ENCODE measurements at places on chromosomes 11 and 22.

- no peak for DNase-seq
Measured at GRCh38 chr22:17910561-17911311, 113.6 kb downstream of the MICAL3 start.

GRCh38 chr11:58927393-58928106, 11.7 kb upstream of the GLYATL1 start:
- no peak for DNase-seq

GRCh38 chr22:20283674-20284066, 15.6 kb upstream of the RTN4R start:
- DNase-seq = no peak

DNA sequence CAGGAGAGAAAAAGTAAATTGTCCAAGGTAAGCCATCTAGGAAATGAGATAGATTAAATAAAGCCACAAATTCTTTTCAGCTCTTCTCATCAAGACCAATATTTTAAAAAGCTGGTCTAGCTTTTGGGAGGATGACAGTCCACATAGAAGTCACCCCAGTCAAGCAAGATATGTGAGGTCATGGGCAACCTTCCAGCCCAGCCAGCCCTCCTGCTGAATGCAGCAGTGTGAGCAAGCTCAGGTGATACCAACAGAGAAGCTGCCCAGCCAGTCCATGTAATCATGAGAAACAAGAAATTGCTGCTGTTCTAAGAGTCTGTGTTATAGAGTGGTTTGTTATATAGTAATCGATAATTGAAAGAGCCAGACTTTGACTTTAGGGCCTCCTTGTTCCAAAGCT, 28.7 kb downstream of the KCNE3 start:
- no peak for DNase-seq

DNA sequence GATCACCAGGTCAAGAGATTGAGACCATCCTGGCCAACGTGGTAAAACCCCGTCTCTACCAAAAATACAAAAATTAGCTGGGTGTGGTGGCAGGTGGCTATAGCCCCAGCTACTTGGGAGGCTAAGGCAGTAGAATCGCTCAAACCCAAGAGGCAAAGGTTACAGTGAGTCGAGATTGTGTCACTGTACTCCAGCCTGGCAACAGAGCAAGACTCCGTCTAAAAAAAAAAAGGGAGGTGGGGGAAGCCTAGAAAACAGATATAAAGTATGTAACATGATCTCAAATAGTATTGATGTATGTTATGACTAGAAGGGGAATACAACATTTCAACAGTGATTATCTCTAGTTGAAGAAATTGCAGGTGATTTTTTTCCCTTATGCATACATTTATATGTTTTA, 61.4 kb downstream of the SLC1A2 start:
- no peak for DNase-seq

DNA sequence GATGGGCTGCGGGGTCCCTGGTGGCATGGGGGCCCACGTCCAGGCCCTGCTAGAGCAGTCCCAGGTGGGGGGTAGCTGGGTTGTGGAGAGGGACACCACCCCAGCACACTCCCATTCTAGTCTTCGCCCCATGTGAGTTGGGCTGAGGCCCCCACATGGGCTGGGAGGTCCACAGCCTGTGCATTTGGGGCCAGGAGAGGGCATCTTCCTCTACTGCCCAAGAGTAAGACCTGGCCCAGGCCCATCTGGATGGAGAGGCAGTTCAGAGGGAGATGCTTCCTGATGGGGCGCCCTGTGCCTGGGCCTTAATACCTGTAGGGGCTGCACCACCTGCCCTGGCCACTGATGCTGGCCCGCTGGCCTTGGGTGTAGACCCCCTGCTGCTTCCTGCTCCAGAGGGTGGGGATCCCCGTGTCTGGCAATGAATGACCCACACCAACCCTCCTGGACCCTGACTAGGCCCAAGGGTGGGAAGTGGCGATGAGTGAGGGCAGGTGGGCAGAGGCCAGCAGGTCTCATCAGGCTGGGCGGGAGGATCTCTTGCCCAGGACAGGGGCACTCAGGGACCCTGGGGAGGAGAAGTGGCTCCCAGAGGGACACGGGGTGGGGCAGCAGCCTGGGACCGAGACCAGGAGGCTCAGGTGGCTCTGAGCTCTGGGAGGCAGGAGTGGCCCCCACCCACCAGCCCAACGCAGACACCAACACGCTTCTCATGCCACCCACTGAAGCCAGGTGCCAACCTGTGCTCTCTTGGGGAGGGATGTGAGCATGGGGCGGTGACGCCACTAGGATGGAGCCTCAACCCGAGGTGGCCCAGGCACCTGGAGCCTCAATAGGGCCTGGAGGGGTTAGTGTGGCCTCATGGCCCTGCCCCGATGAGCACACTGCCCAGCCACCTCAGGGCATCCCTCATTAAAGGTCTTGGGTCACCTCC, 17.4 kb upstream of the GNB1L start:
- DNase-seq = no peak

DNA sequence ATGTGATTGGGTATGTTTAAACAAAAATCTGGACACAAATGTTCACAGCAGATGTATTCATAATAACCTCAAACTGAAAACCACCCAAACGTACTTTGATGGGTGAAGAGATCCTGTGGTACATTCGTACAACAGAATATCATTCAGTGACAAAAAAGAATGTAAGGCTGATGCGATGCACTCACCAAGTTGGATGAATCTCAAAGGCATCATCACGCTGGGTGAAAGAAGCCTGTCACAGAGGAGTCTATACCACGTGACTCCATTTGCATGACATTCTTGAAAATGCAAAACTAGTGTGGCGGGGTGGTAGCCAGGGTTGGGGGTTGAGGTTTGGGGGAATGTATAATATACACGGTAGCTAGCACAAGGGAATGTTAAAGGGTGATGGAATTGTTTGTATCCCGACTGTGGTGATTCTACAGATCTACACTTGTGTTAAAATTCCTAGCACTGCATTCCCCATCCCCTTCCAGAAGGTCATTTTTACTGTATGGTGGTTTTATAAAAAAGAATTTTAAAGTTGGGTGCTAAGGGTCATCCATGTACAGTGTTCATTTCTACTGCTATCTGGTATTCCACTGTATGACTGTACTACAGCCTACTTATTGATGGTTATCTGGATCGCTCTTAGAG, 35.0 kb upstream of the SLC25A1 start:
- no peak for DNase-seq

- no peak for DNase-seq
Measured at GRCh38 chr11:71200761-71201160, 51.6 kb downstream of the SHANK2 start.

- DNase-seq = no peak
Measured at GRCh38 chr11:122190768-122191167, 74.8 kb upstream of the BLID start.

- no peak for DNase-seq
Measured at GRCh38 chr11:115188898-115189278, 315.3 kb downstream of the CADM1 start.

DNA sequence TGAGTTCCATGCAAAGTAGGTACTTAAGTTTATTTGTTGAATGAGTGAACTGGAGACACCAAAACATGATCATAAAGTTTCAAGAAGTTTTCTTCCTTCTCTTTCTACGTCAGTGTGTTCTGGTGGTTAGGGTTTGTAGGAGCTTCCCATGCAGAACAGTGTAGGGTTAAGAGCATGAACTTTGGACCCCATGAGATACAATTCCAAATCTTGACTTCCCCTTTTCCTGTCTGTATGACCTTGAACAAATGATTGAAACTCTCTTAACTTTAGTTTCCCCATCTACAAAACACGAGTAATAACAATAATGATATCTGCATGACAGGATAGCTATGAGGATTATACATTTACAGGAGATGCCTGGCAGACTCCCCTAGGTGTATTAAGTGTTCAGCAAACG, 41.0 kb upstream of the TENM4 start:
- DNase-seq = no peak

GRCh38 chr11:80519596-80520506, 1079.0 kb upstream of the TENM4 start:
- DNase-seq = no peak

- DNase-seq = no peak
Measured at GRCh38 chr22:43011079-43011478, 3.9 kb downstream of the PACSIN2 start.

GRCh38 chr11:27012234-27012921, 18.5 kb downstream of the FIBIN start:
- DNase-seq = no peak

DNA sequence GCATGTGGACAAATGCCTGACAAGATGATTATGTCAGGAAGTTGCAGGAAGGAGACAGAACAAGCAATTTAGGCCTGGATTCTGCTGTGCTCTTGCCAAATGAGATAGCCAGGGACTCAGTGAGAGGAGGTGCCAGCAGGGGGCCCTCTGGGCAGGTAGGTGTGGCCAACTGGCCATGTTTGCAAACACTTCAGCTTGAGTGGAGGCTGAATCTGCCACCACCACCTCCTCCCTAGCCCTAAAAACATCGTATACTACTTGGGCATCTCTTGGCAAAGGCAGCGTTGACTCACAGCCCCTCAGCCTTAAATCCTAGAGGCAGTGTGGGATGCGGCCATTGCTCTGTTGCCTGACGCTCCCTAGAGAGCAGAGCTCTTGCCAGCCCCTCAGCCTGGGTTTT, 95.1 kb upstream of the PLET1 start:
- DNase-seq = no peak

- DNase-seq = no peak
Measured at GRCh38 chr11:70928854-70929598, 323.4 kb downstream of the SHANK2 start.

- no peak for DNase-seq
Measured at GRCh38 chr11:70225681-70226177, 22.6 kb downstream of the FADD start.

DNA sequence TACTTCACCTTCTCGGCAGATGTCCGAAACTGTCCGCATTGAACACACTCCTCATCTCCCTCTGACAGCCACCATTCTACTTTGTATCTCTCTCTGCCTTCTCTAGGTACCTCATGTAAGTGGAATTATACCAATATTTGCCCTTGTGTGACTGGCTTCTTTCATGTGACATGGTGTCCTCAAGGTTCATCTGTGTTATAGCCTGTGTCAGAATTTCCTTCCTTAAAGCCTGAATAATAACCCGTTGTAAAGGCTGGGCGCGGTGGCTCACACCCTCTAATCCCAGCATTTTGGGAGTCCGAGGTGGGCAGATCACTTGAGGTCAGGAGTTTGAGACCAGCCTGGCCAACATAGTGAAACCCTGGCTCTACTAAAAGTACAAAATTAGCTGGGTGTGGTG, 40.4 kb upstream of the PPP6R3 start:
- DNase-seq = no peak

DNA sequence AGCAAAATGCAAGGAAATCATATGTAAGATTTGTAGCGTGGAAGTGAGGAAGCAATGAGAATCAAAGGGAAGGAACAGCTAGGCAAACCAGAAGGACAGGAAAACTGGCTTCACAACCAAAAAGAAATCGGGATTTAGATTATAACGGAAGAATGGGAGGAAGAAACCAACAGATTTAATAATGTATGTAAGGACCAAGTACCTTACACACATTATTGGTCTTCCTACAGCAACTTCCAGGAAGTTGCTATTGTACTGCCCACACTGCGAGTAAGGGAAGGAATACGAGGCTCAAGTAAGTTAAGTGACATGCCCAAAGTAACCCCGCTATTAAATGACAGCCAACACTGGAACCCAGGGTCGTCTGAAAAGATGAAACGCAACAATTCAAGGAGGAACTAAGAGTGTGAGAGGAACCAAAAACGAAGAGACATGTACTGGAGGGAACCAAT, 473 bp downstream of the TXN2 start:
- DNase-seq = no peak

GRCh38 chr22:38799265-38800002, 5.5 kb upstream of the DNAL4 start:
- no peak for DNase-seq

DNA sequence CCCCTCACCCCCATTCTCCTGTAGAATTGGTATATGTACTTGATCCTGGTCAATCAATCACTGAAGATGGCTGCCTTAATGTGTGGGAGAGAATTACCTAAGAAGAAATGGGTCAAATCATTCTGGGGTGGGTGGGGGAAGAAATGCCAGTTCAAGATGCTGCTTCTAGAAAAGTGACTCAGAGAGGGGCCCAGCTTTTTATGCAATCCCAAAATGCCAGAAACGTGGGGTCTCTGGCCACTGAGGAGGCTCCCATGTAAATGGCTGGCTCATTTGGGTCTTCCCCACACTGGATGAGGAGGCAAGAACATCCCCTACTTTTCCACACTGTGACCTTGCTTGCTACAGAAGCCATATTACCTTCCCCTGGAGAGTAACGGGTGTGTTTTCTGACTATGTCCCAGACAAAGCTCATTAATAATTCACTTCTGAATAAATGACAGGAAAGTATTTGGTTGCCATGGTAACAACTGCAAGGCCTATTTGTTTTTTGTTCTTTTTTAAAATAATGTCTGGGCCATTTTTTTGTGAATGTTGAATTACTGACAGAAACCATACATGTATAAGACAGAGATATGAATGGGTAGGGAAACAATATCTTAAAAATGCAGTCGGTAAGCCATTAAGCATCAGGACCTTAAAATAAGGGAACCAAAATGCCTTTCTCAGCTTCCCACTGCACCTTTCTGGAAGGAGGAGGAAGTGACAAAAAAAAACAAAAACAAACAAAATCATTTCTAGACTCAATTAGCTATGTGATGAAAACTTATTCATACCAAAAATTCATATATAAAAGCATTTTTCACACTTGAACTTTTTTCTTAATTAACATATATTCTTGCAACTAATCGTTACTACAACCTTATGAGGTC, 32.0 kb downstream of the SLC1A2 start:
- DNase-seq = no peak

DNA sequence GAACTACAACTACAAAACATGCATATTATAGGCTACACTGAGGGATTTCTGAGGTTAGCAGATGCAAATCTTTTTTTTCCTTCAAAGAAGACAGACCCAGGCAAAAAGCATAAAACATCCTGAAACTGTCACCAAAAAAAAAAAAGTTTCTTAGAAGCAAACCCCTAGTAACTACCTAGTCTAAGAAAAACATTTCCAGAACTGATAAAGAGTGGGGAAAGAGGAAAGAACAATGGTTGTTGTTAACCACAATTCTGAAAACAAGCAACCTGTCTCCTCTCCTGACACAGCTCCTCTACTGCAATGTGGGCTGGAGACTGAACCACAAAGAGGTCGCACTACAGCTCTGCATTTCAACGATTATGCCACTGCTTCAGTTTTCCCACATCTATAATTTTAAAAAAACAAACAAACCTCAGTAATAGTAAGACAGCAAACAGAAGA, 15.0 kb downstream of the DENND5A start:
- DNase-seq = peak; percentile 38

DNA sequence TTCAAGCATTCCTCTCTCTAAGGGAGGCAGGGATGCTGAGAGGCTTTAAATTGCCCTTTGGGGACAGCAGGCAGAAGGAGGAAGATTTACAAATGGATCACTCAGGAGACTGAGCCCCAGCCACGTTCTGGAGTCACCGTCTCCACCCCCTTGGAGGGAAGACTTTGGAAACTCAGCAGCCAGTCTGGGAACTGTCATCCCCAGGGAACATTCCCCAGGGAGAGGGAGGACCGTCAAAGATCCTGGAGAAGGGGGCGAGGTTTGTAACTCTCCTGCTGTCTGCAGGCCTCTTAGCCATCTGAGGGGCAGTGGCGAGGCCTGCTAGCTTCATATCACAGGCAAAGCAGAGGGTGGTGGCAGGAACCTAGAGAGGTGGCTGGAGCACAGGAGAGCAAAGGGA, 56.1 kb upstream of the SLC22A12 start:
- DNase-seq = no peak

- DNase-seq = peak; percentile 37
Measured at GRCh38 chr11:16902182-16902581, 112.0 kb downstream of the PLEKHA7 start.

- no peak for DNase-seq
Measured at GRCh38 chr22:49567899-49568750, 259.5 kb downstream of the BRD1 start.

GRCh38 chr11:58027341-58027740, 3.4 kb upstream of the OR6Q1 start:
- no peak for DNase-seq

All from GM18507 (cell line).